Naive B cell (primary cell): ENCODE measurements at places on chromosomes 3 and 15. TPM values are rescaled to one million over a fixed set of nuclear protein-coding genes. Genes with fewer than 3 reads are reported as not detected.

Gene SLC4A7
- polyA plus RNA-seq = 12.7 TPM

Gene SNX22
- 56.5 TPM for polyA plus RNA-seq

Gene DNAH12
- not detected for polyA plus RNA-seq

Gene WDR72
- not detected for polyA plus RNA-seq

Gene FBXL22
- 0.91 TPM for polyA plus RNA-seq

Gene CFAP20DC
- polyA plus RNA-seq = not detected

Gene LTK
- polyA plus RNA-seq = 0.35 TPM

Gene YEATS2
- polyA plus RNA-seq = 4.7 TPM

Gene CLRN1
- polyA plus RNA-seq = not detected

Gene GOLGA8Q
- polyA plus RNA-seq = not detected
